Chondrocyte (in vitro differentiated cells): ENCODE measurements at places on chromosomes 16 and 17. TPM values are rescaled to one million over a fixed set of nuclear protein-coding genes. Genes with fewer than 3 reads are reported as not detected.

DNA sequence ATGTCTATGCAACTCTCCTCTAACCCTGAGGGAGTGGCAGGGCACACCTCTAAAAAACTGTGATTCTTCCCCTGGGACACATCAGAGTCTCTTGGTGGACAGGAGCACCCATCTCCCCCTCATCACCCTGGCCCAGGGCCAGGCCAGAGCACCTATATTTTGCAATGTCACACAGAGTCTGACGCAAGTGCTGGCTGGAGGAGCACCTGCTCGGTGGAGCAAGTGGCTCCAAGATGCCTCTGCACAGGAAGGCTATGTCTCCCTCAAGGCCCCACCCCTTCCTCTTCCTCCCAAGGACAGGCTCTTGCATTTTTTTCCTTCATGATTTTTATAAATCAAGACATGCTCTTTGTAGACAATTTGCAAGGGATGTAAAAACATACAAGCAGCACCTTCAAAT, 13.3 kb downstream of the SNN start:
- H3K27me3 ChIP-seq = no peaks in the 10 kb centered on the region
- peaks cover 41% of the 10 kb centered on the region for H3K4me1 ChIP-seq
- H3K4me3 ChIP-seq = no peak overlapping the region

The SYCE1L gene
- total RNA-seq = 3.1 to 4.0 TPM (median 3.9 TPM) in 3 replicates

DNA sequence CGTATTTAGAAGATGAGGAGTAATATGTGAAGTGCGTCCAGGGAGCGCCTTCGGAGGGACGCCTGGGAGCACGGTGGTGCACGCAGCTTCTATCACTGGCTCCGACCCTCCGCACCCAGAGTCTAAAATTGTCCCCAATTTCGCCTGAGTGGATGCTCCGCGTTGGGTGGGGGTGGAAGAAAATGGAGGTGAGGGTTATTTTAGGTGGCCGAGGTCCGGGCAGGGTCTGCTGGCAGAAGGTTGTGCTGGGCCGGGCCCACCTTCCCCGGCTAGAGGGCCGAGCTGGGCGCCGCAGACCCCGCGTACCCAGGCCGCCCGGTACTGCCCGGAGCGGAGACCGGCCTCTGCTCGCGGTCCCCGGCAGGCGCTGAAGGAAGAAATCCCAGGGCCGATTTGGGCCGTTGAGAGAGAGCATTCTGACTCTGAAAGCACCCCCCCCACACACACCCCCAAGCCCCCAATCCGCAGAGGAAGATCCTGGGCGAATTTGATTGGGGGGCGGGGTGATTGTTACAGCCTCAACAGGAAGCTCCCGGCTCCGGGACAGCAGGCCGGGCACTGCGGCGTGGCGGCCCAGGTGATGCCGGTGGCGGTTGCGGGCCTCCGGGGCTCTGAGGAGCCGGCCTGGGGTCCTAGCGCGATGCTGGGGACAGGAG, 3.0 kb downstream of the BAHCC1 start:
- H3K36me3 ChIP-seq = no peaks in the 10 kb centered on the region
- DNase-seq = no peak
- H3K4me1 ChIP-seq = peaks cover 60% of the 10 kb centered on the region
- H3K27me3 ChIP-seq = no peaks in the 10 kb centered on the region
- H3K4me3 ChIP-seq = peak overlapping the region; percentile 88

The UTS2R gene
- not detected in 3 replicates for total RNA-seq

The EIF3CL gene
- 62.1 to 102 TPM (median 74.2 TPM) in 3 replicates for total RNA-seq

- no peak for DNase-seq
- peaks cover 21% of the 10 kb centered on the region for H3K4me1 ChIP-seq
- H3K4me3 ChIP-seq = no peak overlapping the region
- no peaks in the 10 kb centered on the region for H3K36me3 ChIP-seq
- H3K27me3 ChIP-seq = no peaks in the 10 kb centered on the region
Observed at GRCh38 chr16:56792967-56793366, 63.0 kb downstream of the NUP93 start.

DNA sequence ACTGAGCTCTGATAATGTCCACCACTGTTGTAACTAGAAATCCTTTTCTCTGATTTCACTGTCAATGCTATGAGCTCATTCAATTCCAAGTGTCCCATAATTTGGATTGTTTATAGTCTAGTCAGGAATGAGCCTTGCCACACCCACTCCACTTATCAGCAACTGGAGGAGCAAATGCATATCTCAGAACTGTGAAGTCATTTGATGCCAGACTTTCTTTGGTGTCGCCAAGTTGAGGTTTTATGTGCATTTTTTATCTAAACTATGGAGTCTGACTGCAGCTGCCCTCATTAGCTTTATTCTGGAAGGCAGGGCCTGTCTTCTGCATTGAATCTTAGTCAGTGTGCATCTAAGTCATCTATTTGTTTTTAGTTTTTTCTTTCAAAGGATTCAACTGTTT, 361.3 kb downstream of the PMP22 start:
- peaks cover 13% of the 10 kb centered on the region for H3K4me1 ChIP-seq
- H3K36me3 ChIP-seq = no peaks in the 10 kb centered on the region
- H3K27ac ChIP-seq = no peak overlapping the region
- DNase-seq = no peak
- H3K4me3 ChIP-seq = no peak overlapping the region

The EPX gene
- total RNA-seq = not detected in 3 replicates

- peak overlapping the region; percentile 22 for H3K4me3 ChIP-seq
- peak overlapping the region; percentile 99 for H3K27ac ChIP-seq
- DNase-seq = peak; percentile 82
Observed at GRCh38 chr17:40550608-40551007, 14.7 kb downstream of the CCR7 start.

The TBC1D28 gene
- total RNA-seq = not detected in 3 replicates

DNA sequence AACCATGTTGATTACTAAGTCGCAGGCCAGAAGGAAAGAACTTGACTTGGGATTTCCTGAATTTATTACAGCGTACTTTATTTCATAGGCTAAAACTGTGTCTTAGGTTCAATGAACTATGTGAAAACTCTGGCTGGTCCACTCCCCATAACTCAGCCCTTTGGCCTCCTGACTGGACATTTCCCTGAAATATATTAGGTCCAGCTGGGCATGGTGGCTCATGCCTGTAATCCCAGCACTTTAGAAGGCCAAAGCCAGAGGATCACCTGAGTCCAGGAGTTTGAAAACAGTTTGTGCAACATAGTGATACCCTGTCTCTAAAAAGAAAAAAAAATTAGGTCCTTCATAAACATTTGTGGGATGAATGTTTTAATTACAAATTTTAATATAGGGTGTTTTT, 97.0 kb downstream of the CYLD start:
- no peak overlapping the region for H3K4me3 ChIP-seq
- no peak for DNase-seq
- no peak overlapping the region for H3K27ac ChIP-seq
- no peaks in the 10 kb centered on the region for H3K4me1 ChIP-seq
- no peaks in the 10 kb centered on the region for H3K36me3 ChIP-seq
- peaks cover 34% of the 10 kb centered on the region for H3K27me3 ChIP-seq

- peaks cover 15% of the 10 kb centered on the region for H3K4me1 ChIP-seq
- H3K27me3 ChIP-seq = no peaks in the 10 kb centered on the region
- H3K36me3 ChIP-seq = no peaks in the 10 kb centered on the region
- H3K27ac ChIP-seq = no peak overlapping the region
Observed at GRCh38 chr17:44782326-44782850, 23.6 kb downstream of the ADAM11 start.

GRCh38 chr16:4322121-4323052, 6.5 kb downstream of the GLIS2 start:
- no peaks in the 10 kb centered on the region for H3K36me3 ChIP-seq
- H3K4me3 ChIP-seq = no peak overlapping the region

The AATK gene
- 0.48 to 0.67 TPM (median 0.51 TPM) in 3 replicates for total RNA-seq

DNA sequence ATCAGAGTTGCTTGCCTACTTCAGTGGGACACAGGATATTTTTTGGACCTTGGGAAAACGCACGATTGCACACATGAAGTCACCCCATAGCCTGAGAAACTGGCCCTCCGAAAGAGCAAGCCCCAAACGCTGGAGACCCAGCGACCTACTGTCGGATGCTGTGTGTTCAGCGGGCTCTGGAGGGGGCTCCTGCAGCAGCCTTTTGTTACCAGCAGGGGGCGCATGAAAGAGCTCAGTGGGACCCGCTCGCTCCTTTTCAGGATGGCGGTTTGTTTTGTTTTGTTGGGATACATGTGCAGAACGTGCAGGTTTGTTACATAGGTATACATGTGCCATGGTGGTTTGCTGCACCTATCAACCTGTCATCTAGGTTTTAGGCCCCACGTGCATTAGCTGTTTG, 28.4 kb downstream of the MYH3 start:
- H3K36me3 ChIP-seq = peaks cover 8% of the 10 kb centered on the region
- no peaks in the 10 kb centered on the region for H3K27me3 ChIP-seq
- H3K4me3 ChIP-seq = no peak overlapping the region
- no peaks in the 10 kb centered on the region for H3K4me1 ChIP-seq
- no peak for DNase-seq
- H3K27ac ChIP-seq = no peak overlapping the region

DNA sequence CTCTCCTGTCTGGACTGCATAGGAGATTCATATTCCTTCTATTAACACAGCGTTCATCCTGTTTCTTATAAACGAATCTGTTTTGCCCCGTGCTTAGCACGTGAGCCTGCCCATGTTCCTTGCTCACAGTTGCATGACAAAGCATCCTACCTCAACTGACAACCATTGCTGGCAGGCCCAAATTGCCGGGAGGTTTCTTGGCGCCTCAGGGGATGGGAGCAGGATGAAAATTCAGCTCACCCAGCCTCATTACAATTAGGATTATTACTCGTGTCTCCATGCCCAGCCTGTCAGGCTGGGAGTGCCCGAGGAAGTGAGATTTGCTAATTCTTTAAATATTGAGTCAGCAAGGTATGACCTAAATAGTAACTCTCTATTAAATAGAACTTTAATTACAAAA, 36.7 kb upstream of the HELZ start:
- no peaks in the 10 kb centered on the region for H3K27me3 ChIP-seq
- no peak for DNase-seq
- no peak overlapping the region for H3K27ac ChIP-seq
- no peak overlapping the region for H3K4me3 ChIP-seq
- H3K4me1 ChIP-seq = peaks cover 16% of the 10 kb centered on the region

DNA sequence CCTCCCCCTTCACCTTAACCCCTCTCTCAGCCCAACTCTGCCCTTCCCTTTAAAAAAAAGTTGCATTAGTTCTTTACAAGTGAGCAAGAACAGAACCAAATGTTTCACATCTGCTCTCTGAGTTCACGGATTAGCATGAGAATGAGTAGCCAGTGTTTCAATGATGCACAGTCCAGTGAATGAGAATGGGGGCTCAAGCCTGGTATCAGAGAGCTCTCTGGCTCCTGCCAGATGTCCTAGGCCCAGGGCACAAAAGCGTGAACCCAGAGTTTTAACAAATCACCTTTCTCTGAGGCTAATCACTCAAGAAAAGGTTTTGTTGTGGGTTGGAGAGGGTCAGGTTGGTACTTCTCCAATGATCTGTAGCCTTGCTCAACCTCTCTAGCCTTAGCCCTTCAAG, 41.5 kb upstream of the HS3ST3A1 start:
- H3K27me3 ChIP-seq = no peaks in the 10 kb centered on the region
- no peaks in the 10 kb centered on the region for H3K36me3 ChIP-seq
- peaks cover 5% of the 10 kb centered on the region for H3K4me1 ChIP-seq
- H3K4me3 ChIP-seq = no peak overlapping the region

DNA sequence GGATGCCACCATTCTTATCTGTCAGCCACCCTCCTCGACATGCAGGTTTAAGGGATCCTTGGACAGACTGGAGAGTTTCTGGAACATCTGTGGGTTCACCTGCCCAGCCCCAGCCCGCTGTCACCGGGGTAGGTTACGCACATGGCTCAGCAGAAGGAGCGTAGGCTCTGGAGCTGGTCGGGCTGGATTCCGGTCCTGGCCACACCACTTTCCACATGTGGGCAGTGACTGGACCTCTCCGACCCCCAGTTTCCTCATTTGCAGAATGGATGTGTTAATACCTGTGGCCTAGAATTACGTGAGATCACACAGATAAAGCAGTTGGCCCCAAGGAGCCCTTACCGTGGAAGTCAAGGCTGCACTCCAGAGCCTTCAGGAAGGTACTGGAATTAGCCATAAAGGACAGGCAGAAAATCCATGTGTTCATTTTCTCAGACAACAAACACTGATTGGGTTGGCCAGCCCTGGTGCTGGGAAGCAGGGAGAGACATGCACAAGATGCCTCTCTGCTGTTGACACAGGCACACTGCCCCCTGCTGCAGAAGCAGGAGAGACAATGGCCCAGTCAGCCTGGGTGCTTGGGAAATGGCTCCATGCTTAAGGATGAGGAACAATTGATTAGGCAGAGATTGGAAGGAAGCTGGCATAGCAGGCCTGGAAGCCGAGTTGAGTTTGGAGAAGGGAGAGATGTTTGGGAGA, 58.8 kb downstream of the SF3B3 start:
- H3K4me1 ChIP-seq = peaks cover 31% of the 10 kb centered on the region
- no peak overlapping the region for H3K27ac ChIP-seq
- no peak overlapping the region for H3K4me3 ChIP-seq
- H3K27me3 ChIP-seq = no peaks in the 10 kb centered on the region
- DNase-seq = peak; percentile 68

- DNase-seq = no peak
- peaks cover 5% of the 10 kb centered on the region for H3K4me1 ChIP-seq
- H3K36me3 ChIP-seq = no peaks in the 10 kb centered on the region
- H3K27ac ChIP-seq = no peak overlapping the region
- peaks cover 5% of the 10 kb centered on the region for H3K27me3 ChIP-seq
Observed at GRCh38 chr16:73713778-73714495, 582.7 kb upstream of the PSMD7 start.

- H3K36me3 ChIP-seq = no peaks in the 10 kb centered on the region
- no peaks in the 10 kb centered on the region for H3K4me1 ChIP-seq
- H3K27me3 ChIP-seq = no peaks in the 10 kb centered on the region
- H3K27ac ChIP-seq = no peak overlapping the region
- no peak for DNase-seq
Observed at GRCh38 chr17:8338753-8339140, 893 bp upstream of the ODF4 start.

The BRICD5 gene
- 5.4 to 7.3 TPM (median 6.9 TPM) in 3 replicates for total RNA-seq

GRCh38 chr17:61196302-61196704, 203.3 kb upstream of the TBX2 start:
- peaks cover 36% of the 10 kb centered on the region for H3K4me1 ChIP-seq
- peak overlapping the region; percentile 34 for H3K4me3 ChIP-seq
- H3K27ac ChIP-seq = peak overlapping the region; percentile 84
- no peak for DNase-seq

- DNase-seq = no peak
- no peaks in the 10 kb centered on the region for H3K36me3 ChIP-seq
- peaks cover 35% of the 10 kb centered on the region for H3K27me3 ChIP-seq
- no peak overlapping the region for H3K27ac ChIP-seq
Observed at GRCh38 chr17:33024688-33025486, 33.2 kb downstream of the SPACA3 start.

The PRSS33 gene
- total RNA-seq = not detected in 3 replicates
